ENCODE measurements at places on chromosomes 7 and 10.

GRCh38 chr10:97090035-97090434 is 95.7 kb downstream of the SLIT1 start:
- no peak for DNase-seq

DNA sequence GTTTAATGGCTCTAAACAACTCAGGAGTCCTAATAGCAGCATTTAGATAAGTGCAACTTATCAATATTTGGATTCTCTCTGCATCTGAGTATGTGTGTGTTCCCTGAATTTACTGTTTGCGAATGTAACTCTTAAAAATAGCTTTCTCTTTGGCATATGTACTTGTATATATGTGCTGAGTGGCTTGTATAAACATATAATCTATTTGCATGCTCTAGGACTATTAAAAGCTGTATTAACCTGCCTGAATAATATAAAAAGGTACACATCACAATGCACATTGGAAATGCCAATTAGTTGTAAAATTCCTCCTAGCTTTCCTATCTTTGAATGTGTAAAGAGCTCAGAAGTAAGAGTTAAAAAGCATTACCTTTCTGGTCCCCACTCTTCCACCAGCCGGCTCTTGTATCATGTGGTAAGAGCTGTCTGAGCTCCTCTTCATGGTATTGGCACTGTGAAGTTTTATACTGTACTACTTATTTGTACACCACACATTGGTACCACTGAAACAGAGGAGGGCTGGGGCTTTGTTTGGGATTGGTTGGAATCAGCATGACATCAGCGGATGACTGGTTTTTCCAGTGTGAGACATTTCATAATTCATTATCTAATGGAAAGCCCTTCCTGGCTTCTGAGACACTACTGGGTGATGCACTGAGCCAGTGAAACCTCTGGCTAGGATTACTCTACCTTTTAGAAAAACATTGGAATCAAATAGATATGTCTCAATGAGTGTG is at the start of gene INHBA:
Gene INHBA (minus strand): TSS at position 456 of the 737 bp plus-strand sequence. CDS start 2,716 bp downstream, outside the sequence.
- DNase-seq: peak; percentile 4

DNA sequence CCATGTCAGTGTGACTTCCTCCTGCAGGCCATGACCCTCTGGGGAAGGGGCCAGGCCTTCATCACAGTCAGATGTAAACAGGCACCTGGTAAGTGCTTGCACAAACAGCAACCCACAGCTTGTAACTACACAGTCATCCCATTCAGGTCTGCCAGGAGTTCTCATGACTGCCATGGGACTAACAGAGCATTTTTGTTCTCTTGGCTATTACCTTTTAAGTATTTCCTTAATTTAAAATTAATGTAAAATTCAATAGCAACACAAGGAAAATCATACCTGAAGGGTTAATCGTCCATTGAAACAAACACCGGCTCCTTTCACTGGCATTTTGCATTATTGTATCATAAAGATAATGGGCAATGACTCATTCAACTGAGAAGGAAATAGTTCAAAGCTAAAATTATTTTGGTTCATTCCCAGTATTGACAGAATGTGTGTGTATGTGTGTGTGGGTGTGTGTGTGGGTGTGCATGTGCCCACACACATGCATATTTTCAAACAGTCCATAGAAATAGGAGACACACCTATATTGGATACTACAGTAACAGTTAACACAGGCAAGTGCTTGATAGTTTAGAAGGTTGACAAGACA is 307.9 kb downstream of the WDR11 start:
- DNase-seq: peak; percentile 7

- peak; percentile 35 for DNase-seq
Observed at GRCh38 chr7:141291541-141291940, 217.7 kb downstream of the TMEM178B start.

DNA sequence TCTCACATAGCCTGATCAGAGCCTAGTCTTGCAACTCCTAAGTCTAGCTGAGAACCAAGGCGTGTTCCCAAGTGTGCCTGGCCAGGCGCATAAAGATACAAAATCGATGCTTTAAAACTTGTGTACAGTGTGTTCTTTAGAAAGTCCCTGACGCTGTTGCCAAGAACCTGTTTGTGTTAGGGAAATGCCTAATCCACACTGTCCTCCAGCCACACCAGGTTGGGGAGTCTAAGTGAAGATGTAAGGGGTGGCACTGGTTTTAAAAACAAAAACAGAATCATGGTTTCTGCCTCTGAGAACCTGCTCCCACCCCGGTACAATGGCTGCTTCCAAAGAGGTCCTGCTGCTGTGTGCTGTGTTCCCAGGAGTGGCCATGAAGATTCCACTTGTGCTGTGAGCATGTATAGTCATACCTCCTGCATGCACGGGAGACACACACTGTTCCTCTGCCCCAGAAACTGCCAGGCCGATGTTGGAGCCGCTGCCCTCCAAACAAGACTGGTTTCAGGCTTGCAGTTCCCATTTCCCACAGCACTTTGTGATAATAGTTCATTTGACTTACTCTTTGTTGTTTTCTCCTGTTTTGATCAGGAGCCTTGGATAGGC is 88.5 kb downstream of the CCNY start:
- DNase-seq: no peak

GRCh38 chr7:114405427-114405826 is 9.2 kb upstream of the FOXP2 start:
- DNase-seq: peak; percentile 56

GRCh38 chr7:35003679-35004303 is 33.5 kb downstream of the DPY19L1 start:
- DNase-seq: peak; percentile 65

GRCh38 chr7:27453702-27454405 is 208.8 kb downstream of the HIBADH start:
- no peak for DNase-seq

- DNase-seq: no peak
Observed at GRCh38 chr10:22825841-22826240, 102.0 kb upstream of the ARMC3 start.

GRCh38 chr7:50391386-50391785 is 58.8 kb downstream of the FIGNL1 start:
- no peak for DNase-seq

- DNase-seq: no peak
Observed at GRCh38 chr7:66296557-66296956, 91.4 kb downstream of the TPST1 start.

DNA sequence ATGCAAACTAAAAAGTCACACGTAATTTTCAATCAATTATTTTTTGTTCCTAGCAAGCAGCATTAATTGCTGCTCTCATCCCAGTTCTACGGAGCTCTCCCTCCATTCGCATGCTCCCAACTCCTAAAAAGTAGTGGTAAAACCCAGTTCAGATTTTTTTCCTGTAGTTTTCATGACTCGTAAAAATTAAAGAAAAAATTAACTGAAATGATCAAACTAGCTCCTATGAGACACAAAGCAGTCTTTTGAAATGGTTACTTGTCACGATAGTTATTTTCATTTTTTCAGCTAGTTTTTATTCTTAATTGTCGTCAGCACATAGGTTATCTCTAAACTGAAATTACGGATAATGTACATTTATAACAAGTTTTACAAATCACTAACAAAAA is 1.8 kb downstream of the HNRNPA2B1 start:
- no peak for DNase-seq

DNA sequence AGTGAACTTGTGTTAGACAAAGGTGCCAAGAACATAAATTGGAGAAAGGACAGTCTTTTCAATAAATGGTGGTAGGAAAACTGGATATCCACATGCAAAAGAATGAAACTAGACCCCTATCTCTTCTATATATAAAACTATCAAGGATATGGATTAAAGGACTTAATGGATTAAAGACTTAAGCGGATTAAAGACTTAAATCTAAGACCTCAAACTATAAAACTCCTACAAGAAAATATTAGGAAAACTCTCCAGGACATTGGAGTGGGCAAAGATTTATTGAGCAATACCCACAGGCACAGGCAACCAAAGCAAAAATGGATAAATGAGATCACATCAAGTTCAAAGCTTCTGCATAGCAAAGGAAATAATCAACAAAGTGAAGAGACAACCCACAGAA is 242.9 kb upstream of the MEOX2 start:
- no peak for DNase-seq

DNA sequence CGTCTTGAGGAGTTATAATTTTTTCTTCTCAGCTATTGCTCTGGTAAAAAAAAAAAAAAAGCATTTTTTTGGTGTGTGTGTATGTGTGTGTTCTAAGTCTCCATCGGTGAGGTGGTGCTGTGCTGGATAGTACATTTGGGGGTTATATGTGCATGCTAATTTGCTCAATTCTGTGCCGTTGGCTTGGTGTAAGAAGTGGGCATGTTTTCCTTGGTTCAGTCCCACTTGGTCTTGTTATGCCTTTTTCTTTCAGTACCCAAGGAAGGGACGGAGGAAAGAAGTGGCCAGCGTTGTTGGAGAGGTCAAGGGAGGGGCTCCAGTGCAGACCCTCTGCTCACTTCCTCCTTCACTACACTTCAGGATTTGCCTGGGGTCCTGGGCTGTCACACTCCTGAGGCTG is 20.4 kb downstream of the LRMDA start:
- no peak for DNase-seq

- DNase-seq: no peak
Observed at GRCh38 chr10:1570416-1571051, 166.8 kb downstream of the ADARB2 start.

- no peak for DNase-seq
Observed at GRCh38 chr7:110224643-110225042, 866.3 kb upstream of the LRRN3 start.

DNA sequence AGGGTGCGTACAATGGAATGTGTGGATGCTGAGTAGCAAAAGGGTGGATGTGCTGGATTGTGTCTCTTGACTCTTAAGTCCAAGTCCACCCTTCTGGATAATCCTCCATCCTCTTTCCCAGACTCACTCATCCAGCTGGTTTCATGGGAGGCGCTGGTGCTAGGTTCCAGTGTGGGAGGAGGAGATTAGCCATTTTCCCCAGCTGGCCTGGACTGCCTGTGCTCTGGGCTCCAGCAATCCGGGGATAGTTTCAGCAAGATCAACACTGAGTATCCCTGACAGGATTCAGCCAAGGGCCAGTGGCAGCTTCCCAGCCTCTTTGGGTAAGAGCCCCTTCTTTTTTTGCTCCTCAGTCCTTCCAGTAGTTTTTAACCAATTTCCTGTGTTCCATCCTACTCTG is 21.6 kb upstream of the TRIL start:
- DNase-seq: no peak

- DNase-seq: no peak
Observed at GRCh38 chr7:130554481-130554880, 62.6 kb downstream of the MEST start.

- no peak for DNase-seq
Observed at GRCh38 chr7:4028221-4028620, 653.9 kb upstream of the FOXK1 start.

GRCh38 chr10:88121361-88121760 is 257.9 kb downstream of the PTEN start:
- no peak for DNase-seq

- no peak for DNase-seq
Observed at GRCh38 chr10:10551596-10552301, 465.9 kb upstream of the CELF2 start.

- no peak for DNase-seq
Observed at GRCh38 chr7:123193235-123193634, 6.5 kb downstream of the SLC13A1 start.

DNA sequence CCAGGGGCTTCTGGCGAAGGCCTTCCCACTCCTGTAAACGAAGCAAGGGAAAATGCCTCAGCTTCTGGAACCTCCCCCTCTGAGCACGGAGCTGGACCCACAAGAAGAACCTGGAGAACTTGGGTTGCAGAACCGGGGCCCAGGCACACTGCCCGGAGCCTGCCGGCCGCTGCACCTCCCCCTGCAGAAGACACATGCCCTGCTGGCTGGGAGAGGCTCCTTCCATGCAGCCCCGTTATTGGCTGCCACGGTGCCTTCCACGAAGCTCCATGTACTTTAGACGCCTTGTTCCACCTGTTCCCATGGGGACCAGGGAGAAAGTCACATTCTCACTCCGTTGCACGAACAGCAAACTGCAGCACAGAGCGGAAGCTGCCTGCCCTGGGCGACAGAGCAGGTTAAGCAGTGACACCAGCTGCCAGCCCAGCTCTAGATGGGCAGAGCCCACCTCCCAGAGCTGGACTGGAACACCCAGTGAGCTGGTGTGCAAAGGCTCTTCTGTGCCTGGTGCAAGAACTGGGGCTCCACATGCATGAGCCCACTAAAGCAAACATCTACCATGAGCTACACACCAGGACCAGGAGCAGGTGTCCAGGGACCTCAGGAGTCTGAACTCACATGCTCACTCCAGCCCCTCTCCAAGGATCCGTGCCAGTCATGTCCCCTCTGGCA is 70.1 kb downstream of the TNS3 start:
- DNase-seq: no peak
